ENCODE measurements at places on chromosomes 13 and 19.
A peak's percentile ranks its signal among the peaks of the same experiment; 100 is the strongest.

DNA sequence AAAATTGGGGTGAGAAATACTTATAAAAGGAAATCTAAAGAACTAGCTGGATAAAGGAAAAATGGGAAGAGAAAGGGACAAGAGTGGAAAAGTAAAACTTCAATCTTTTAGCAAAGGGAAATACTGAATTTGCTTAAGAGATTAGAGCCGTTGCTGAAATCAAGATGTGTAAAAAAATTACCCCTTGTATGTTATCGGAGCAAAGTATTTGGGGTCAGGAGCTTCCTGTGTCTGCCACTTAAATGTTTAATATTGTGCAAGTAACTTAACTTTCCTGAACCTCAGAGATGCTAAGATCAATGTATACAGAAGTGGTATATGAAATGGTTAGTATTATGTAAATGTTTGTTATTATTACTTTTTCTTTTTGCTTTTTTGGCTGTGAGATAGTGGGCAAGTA, 51.6 kb downstream of the NDFIP2 start:
- DNase-seq: no peak

DNA sequence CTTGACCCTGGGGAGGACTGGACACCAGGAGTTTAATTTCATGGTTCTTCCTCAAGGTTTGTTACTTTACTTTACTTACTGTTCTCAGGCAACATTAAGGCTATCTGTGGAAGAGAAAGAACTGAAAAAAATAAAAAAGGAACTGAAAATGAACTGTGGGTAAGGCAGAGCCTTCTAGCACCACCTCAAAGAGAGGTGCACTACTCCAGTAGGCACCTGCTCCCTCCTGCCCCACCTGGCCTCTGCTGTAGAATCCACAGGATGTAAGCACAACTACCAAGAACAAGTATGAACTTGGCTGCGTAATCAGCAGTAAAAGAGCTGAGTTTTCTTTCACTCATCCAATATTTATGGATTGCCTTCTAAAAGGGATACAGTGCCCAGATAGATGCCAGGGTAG, 12.2 kb downstream of the ZNF112 start:
- DNase-seq: no peak

GRCh38 chr19:50546527-50547221, 21.6 kb downstream of the LRRC4B start:
- no peak for DNase-seq

GRCh38 chr13:73800011-73800410, 334.2 kb downstream of the KLF12 start:
- no peak for DNase-seq

DNA sequence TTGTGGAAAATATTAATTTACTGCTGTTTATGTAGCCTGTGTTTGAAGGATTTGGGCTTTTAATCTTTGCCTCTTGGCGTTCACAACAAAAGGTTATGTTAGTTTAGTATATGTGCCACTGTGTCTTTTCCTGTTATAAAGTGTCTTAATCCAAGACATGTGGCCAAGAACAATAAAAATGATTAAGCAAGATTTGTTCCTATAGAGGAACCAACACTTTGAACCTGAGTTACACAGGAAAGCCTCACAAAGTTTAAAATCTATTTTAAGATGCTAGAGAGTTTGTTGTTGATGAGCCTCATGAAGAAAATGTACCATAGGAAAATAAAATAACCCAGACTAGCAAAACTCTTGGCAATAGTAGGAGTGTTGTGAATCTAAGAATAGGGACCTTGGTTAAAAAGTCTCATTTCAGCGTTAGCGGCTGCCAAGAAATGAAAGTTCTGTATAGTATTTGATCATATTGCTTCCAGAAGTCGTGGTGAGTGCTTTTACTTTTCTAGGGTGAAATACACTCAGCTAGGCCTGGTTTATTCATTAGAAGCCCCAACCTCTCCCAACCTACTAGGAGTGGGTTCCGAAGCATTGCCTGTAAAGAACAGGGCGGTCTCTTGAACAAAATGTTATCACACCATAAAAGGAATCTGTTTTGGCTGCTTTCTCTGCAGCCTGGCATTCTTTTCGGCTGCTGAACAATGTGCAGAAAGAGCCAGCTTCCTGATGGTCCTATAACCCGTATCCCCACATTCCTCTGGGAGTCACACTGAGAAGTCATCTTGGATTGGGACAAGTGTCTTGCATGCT, 102.6 kb downstream of the LRCH1 start:
- no peak for DNase-seq

GRCh38 chr13:102769679-102770078, 3.9 kb downstream of the TEX30 start:
- DNase-seq: no peak

DNA sequence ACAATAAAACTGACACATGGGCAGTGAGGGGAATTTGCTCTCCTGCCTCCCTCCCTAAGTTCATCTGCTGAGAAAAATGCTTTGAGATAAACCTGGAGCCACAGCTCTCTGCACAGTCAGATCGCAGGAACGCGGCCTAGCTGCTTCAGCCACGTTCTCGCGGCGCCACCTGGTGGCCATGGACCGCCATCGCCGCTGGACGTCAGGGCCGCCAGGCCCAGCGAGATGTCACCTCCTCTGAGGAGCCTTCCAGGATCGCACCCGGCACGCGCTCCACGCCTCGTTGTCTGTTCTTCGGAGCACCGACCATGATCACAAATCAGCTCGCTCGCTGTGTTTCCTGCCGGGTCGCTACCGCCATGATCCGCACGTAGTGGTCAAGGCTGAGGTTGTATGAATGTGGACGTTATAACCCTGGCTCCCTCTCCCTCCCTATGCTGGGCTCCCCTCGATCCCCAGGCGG, 20.6 kb upstream of the USP29 start:
- peak; percentile 66 for DNase-seq

GRCh38 chr19:52963247-52963618, 552 bp upstream of the ZNF816 start:
- DNase-seq: no peak

- DNase-seq: no peak
These were observed 1692.1 kb downstream of the EFNB2 start for GRCh38 chr13:104843401-104843800.

DNA sequence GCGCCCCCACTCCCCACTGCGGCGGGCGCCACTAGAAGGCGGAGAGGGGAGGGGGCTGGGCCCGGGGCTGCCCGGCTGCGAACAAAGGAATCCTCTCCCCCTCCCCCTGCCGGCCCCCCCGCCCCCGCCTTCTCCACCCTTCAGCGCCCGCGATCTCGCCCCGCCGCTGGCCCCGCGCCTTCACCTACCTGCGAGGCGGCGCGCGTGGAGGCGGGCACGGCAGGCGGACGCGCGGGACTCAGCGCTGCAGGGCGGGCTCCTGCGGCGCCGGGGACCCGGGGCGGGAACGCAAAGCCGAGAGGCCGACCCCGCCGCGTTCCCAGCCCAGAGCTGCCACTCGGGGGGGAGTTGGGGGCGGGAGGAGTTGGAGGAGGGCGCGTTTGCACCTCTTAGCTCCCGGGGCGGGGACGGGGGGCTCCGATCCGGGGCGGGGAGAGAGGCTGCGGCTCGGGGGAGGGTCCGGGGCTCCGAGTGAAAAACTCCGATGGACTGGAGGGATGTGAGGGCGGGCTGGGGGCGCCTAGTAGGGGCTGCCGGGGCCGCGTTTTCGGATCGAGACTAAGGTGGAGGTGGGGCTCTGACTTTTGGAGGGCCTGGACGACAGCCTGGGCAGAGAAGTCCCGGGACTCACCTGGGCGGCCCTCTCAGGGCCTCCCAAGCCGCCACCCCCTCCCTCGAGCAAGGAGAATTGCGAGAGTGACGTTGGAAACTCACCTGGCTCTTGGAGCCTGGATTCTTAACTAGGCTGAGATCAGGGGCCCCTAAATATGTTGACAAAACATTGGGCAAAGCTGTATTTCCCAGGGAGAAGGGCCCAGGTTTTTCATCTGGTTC, at the start of gene FBN3:
FBN3 (minus strand) TSS at position 332 of the 834 bp plus-strand sequence. CDS start 2,112 bp downstream, outside the sequence.
- no peak for DNase-seq
